HuH-7 (cell line): ENCODE measurements at places on chromosomes 6 and 20.

DNA sequence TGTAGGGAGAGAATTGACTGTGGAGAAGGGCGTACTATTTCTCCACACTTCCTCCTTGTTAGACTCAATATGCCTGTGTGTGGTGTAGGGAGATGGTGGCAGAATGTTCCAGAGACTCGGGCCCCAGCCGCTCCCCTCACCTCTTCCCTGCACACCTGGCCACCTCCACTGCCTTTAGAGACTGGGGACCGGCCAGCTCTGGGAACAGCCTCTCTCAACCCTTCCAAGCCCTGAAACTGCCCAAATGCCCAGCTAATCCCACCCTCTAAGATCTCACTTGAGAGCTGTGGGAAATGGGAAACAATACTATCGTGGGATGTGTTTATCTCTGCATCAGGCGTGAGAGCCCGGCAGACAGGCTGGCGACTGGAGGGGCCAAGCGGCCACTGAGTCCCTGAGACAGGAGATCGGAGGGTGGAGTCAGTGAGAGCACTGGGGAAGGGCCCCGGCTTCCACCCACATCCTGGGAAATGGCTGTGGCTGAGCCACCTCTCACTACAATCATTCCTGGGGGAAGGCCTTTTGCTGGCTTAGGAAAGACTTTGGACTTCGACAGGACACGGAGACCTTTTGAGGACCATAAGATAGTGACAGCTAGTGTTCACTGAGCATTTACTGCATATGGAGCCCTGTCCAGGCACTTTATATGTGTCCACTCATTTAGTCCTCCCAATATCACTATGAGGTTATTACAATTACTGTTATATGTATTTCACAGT is 31.0 kb upstream of the MRPS18A start:
- DNase-seq, result peak; percentile 36

- no peak for DNase-seq
Measured at GRCh38 chr6:111604259-111605099, 1.2 kb downstream of the TRAF3IP2 start.

DNA sequence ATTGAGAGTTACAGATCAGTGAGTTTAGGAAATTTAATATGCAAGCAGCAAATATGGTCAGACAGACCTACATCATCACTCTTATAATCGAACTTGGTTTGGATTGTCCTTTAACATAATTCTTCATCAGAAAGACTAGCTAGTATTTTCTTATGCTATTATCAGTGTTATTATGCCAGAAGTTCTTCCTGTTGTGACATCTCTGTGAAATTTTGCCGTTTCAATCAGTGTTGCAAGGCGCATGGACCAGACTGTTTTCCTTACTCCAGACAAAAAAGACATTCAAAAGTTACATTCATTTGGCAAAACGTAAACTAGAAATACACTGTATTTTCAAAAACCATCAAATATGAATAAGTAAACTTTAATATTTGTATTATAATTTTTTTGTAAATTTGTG is 5.7 kb upstream of the TENT5A start:
- no peak for DNase-seq

GRCh38 chr6:170167657-170168159 is 123.2 kb downstream of the DLL1 start:
- DNase-seq, result no peak

GRCh38 chr6:142842418-142843261 is 102.3 kb downstream of the HIVEP2 start:
- no peak for DNase-seq

DNA sequence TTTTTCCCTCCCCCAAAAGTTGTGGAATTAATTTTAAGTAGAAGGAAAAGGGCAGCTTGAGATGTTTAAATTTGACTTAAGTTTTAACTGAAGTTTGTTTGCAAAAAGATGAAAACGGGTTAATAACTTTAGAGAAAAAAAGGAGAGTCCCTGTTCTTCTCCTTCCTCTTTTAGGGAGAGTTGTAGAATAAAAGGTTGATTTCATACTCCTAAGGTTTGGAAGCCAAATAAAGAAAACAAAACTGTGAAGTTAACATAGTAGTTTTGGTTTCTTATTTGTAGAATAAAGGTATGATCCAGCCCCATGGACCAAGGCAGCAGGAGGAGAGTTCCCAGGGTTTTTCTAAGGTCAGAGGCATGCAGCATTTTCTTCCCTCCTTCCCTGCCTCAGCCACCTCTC is 33.4 kb downstream of the FOXO3 start:
- DNase-seq, result no peak

GRCh38 chr6:146211646-146212045 is 182.8 kb downstream of the GRM1 start:
- no peak for DNase-seq
